B cell (primary cell): ENCODE measurements at places on chromosomes 2 and 18. TPM values are rescaled to one million over a fixed set of nuclear protein-coding genes. Genes with fewer than 3 reads are reported as not detected.

Gene KRTCAP3
- total RNA-seq = 15.0 and 16.5 TPM in 2 replicates

Gene GGCX
- 33.0 and 36.8 TPM in 2 replicates for total RNA-seq

Gene C18orf32
- total RNA-seq = 27.7 and 36.3 TPM in 2 replicates

Gene COL6A3
- 0.10 and 0.22 TPM in 2 replicates for total RNA-seq
